ENCODE measurements at places on chromosomes 16 and 17.

DNA sequence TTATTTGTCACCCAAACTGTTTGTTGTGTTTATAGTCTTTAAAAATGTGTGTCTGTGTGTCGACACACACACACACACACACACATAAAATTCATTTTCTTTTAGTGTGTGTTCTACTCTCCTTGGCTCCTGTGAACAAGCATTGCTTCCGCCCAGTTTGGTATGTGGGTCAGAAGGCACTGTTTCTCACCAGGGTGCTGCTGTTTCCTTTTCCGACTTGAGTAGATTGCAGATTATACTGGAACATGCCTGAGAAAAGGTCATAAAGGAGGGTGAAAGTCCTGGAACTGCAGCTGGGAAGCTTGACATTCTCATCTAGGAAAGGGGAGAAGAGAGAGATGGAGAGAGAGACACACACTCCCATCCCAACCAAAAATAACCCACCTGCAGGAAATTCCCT lies 330.3 kb downstream of the BCAS3 start:
- DNase-seq = no peak

DNA sequence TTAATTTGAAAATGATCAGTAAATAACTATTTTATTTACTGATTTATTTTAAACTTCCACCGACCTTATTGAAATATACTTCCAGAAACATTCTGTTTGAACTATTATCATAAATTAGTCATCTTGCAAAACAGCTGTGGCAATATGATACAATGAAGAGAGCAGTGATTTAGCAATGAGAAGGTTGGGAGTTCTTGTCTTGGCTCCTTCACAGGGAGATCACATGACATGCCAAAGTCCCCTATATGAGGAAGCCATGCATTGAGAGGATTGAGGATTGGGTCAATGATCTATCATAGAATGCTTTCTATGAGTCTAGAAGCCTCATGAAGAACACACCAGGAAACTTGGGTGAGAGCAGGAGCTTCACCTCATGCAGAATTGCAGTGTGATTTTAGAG lies 222.7 kb downstream of the LGALS9B start:
- no peak for DNase-seq

- DNase-seq = no peak
Measured at GRCh38 chr17:80948976-80949450, 42.6 kb upstream of the CHMP6 start.

DNA sequence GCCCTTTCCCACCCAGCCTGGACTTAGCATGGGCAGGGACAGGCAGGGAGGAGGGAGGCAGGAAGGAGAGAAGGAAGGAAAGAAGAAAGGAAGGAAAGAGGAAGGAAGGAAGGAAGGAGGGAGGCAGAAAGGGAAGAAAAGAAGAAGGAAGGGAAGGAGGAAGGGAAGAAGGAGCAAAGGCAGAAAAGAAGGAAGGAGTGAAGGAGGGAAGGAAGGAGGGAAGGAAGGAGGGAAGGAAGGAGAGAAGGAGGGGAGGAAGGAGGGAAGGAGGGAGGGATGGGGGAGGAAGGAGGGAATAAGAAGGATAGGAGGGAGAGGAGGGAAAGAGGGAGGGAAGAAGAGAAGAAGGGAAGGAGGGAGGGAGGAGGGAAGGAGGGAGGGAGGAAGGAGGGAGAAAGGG lies 110.4 kb downstream of the SALL1 start:
- no peak for DNase-seq

DNA sequence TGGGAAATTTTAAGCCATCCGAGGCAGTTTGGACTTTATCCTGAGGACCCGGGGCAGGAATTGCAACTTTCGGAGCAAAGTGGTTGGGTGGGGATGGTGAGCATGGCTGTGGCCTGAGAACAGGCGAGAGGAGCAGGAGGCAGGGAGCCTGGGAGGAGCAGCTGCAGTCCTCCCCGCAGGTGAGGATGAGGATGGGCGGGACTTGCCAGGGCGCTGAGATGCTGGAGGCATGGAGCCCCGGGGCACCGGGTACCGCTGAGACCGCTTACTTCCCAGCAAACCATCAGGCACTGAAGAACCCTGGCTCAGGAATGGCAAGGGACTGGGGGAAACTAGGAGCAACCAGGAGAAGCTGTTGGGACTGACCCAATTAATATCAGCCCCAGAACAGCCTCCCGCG lies 210.8 kb downstream of the GSG1L start:
- no peak for DNase-seq

GRCh38 chr16:56683424-56684172 lies 1.3 kb downstream of the MT1X start:
- no peak for DNase-seq

GRCh38 chr17:62625184-62625869 lies 2.1 kb upstream of the MRC2 start:
- DNase-seq = no peak

- DNase-seq = no peak
Measured at GRCh38 chr17:2967515-2967914, 95.9 kb downstream of the OR1D5 start.
